ENCODE measurements at places on chromosomes 3 and 15. TPM values are rescaled to one million over a fixed set of nuclear protein-coding genes. Genes with fewer than 3 reads are reported as not detected.

The SMAD3 gene
- total RNA-seq = 10.4 TPM

The EFCAB12 gene
- 1.3 TPM for total RNA-seq

The RTP1 gene
- 0.27 TPM for total RNA-seq

DNA sequence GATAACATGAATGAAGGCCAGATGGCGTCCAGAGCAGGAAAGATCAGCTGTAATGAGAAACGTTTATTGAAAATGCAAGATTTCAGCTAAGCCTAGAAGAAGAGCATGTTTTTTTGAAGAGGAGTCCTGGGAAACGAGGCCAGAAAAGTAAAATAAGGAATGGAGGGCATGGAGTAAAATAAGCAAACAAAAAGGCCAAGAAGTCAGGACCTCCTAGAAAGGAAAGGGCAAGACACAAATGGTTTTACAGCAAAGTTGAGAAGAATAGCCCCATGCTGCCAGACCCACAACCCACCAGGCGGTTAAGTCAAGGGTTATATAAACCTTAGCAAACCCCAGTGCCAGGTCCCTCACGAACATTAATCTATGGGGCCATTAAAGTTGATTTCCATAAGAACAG, 30.5 kb downstream of the LRIG1 start:
- no peak for DNase-seq

- no peak for DNase-seq
Measured at GRCh38 chr3:168030577-168030976, 65.1 kb downstream of the GOLIM4 start.

All from cerebellum (tissue), 4 donors.